ENCODE measurements at places on chromosomes 5 and 9. TPM values are rescaled to one million over a fixed set of nuclear protein-coding genes. Genes with fewer than 3 reads are reported as not detected.

SUSD3 gene
- total RNA-seq = not detected

FLT4 gene
- 28.6 TPM for total RNA-seq

SPATA31E1 gene
- not detected for total RNA-seq

BAG1 gene
- 39.1 TPM for total RNA-seq
